ENCODE measurements at places on chromosomes 5 and 9.

- DNase-seq = no peak
Observed at GRCh38 chr9:2787065-2787464, 56.8 kb downstream of the PUM3 start.

DNA sequence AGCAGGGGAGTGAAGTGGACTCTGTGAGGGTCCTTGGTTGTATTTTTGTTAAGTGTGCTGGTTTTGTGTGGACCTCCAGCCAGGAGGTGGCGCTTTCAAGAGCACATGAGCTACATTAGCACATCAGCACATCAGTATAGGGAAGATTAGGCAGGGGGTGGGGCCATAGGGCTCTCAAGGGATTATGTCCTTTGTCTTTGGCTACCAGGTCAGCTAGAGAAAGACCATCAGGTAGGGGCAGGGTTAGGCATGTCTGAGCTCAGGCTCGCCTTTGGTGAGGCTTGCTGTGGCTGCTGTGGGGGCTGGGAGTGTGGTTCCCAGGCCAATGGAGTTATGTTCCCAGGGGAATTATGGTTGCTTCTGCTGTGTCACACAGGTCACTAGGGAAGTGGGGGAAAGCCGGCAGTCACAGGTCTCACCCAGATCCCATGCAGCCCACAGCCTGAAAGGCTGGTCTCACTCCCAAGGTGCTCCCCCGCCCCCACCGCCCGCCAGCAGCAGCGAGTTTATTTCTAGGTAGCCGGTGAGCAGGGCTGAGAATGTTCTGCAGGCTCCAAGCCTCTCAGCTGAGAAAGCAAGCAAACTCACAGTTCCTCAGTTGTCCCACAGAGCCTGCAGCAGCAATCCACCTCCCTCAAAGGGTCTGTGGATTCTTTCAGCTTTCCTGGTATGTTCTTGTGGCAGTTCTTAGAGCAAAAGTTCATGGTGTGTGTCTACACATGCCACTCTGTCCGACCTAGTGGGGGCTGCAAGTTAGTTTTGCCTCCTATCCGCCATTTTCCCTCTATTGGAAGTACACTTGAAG is 13.7 kb downstream of the OR1J1 start:
- no peak for DNase-seq

DNA sequence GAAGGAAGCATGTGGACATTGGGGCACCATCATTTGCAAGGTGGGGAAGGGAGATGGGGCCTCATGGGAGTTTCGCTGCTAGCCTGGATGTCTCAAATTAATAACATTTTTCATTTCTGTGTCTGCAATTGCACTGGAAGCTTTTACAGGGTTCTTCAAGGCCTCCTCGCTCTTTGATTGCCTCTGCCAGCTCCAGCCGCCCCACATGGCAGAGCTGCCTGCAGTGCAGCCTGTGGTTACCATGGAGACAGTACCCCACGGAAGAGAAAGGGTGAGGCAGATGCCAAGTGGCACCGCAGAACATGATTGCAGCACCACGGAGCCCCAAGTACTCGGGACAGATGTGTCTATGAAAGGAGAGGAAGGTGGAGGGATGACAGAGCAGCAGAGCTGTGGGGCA is 25.4 kb downstream of the CTNND2 start:
- DNase-seq = no peak

DNA sequence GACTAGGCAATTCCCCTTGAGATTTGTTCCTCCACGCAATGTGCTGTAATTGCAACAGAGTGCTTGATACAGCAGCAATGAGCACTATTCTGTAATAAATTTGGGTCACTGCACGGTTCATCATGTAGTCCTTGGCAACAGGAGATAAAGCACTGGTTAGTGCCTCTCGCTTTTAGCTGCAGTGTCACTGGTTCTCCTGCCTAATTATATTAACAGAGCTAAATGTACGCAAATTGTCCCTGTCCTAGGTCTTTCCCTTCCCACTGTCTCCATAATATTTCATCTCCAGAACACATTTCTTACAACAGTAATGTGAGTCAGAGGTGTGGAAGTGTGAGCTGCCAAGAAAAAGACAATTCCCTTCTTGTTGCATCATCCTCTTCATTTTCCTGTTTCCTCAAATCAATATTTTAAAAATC is 553.1 kb downstream of the ZNF608 start:
- no peak for DNase-seq

GRCh38 chr5:169764018-169764378 is 126.9 kb downstream of the DOCK2 start:
- no peak for DNase-seq

DNA sequence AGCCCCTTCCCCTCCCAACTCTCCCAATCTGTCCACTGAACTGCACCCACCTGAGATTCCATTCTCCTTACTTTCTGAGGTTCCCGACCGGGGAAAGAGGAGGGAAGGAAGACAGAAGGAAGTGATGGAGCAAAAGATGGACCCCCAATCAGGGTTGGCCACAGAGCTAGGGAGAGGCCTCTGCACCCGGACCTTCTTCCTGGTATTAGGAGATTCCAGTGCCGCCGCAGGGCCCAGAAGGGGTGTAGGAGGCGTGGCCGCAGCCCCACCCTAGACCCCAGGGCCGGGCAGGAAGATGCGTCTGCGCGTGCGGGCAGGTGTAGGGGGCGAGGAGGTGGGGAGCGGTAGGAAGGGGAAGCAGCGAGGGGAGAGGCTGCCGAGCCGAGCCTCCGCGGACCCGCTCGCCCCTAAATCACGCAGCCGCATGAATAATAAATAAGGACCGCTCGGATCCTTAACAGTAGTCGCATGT is 104.2 kb upstream of the MVB12B start:
- no peak for DNase-seq

DNA sequence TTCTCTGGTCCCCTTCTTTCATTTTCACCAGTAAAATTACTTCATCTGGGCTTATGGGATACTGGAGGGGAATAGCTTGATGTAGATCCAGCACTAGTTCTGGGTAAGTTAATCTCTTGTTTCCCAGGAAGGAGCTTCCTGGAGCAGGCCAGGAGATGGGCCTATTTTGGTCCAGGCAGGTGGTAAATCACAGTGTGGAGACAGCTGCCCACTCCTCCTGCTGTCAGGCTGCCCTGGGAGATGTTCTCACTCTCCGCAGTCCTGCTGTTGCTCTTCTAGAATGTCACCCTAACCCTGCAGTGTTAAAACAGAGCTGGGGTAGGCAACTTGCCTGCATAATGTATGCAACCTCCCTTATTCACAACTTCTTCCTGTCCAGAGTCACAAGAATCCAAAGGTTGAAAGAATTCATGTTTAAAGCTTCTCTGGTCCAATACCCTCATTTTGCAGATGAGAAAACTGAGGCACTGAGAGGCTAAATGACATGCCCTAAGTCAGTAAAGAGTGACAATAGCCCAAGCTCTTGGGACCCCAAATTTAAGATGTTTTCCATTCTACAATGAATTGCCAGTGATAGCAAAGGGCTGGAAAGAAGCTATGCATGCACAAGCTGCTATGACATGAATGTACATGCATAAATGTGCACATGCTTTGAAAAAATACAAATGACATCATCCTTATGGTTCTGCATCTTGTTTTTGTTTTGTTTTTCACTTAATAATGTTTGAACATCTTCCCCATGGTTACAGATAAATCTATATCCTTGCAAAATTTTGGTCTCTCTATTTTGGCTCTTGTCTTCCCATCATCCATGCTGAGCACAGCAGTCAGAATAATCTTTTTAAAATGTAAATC is 71.8 kb upstream of the ADRA1B start:
- DNase-seq = no peak

GRCh38 chr9:95516734-95517558 is at the start of gene PTCH1:
PTCH1 (minus strand) TSS chr9:95516971.
- peak; percentile 24 for DNase-seq

DNA sequence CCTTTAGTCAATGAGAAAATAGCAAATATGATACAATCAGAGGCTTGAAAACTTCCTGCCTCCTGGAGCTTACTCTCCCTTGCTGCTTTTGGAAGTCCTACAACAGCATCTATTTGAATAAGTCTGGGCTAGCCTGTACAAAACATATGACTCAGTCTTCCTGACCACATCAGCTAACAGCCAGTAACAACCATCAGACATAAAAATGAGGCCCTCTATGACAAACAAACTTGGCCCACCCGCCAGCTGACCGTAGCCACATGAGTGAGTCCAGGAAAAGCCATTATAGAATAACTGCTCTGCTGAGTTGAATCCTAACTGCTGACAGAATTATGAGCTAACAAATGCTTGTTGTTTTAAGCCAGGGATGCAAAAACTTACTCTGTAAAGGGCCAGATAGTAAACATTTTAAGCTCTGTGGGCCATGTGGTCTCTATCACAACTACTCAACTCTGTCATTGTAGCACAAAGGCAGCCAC is 347.6 kb downstream of the PTPRD start:
- no peak for DNase-seq

- no peak for DNase-seq
Observed at GRCh38 chr9:17624571-17624970, 45.7 kb downstream of the SH3GL2 start.

GRCh38 chr9:18018661-18019060 is 439.8 kb downstream of the SH3GL2 start:
- no peak for DNase-seq

- DNase-seq = no peak
Observed at GRCh38 chr9:35814106-35814840, 569 bp downstream of the HINT2 start.

- no peak for DNase-seq
Observed at GRCh38 chr9:123234853-123235252, 33.5 kb downstream of the STRBP start.

DNA sequence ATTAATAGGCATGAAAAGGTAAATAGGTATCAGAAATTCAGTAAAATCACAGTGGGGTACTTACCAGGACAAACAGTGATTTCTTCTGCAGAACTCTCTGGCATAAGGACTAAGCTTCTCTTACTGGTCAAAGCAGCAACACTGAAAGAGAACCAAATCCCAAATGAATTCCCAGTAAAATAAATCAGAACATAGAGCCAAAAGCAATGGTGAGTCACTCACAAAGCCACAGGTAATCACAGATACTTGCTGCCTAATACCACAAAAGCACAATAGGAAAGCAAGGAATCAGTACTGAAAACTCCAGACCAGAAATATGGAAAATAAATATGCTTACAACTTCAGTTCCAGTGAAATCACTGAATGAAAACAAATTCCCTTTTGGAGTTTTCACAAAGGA is 50.7 kb downstream of the UIMC1 start:
- DNase-seq = no peak

DNA sequence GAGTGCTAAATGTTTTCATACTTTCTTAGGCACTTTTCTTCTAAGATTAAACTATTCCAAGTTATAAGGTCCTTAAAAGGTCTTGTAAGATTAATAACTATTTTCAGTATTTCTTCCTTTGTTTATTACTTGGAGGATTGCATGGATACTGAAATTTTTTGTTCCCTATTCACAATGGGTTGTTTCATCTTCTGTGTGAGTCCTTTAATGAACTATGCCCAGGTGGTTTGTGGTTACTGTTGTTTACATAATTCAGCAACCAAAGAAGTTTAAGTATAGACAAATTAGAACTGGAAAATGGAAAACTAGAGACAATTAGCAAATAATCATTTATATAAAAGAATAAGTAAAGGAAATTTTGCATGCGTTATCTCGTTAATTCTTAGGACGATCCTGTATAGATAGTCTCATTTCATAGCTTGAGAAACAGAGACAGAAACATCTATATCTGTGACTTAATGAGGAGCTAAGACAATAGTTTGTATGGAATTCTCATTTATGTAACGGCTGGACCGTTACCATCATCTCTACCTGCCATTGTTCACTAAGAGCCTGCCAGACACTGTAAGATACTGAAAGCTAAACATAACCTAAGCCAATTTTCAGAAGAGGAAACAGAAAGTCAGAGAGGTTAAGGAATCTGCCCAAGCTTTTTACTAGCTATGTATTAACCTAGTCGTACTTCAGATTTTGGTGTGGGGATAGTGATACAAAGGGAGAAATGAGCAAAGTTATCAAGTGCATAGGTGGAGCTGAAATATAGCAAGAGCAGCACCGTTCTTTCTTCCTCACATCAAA is 148.2 kb downstream of the PAM start:
- DNase-seq = no peak

GRCh38 chr5:83632874-83633273 is 87.8 kb downstream of the HAPLN1 start:
- no peak for DNase-seq

DNA sequence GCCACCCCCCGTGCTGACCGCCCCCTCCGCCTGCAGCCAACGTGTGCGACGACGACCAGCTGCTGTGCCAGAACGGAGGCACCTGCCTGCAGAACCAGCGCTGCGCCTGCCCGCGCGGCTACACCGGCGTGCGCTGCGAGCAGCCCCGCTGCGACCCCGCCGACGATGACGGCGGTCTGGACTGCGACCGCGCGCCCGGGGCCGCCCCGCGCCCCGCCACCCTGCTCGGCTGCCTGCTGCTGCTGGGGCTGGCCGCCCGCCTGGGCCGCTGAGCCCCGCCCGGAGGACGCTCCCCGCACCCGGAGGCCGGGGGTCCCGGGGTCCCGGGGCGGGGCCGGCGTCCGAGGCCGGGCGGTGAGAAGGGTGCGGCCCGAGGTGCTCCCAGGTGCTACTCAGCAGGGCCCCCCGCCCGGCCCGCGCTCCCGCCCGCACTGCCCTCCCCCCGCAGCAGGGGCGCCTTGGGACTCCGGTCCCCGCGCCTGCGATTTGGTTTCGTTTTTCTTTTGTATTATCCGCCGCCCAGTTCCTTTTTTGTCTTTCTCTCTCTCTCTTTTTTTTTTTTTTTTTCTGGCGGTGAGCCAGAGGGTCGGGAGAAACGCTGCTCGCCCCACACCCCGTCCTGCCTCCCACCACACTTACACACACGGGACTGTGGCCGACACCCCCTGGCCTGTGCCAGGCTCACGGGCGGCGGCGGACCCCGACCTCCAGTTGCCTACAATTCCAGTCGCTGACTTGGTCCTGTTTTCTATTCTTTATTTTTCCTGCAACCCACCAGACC is 80.2 kb downstream of the NTNG2 start:
- DNase-seq = peak; percentile 42

- DNase-seq = no peak
Observed at GRCh38 chr5:145811834-145812625, 23.1 kb downstream of the PRELID2 start.

DNA sequence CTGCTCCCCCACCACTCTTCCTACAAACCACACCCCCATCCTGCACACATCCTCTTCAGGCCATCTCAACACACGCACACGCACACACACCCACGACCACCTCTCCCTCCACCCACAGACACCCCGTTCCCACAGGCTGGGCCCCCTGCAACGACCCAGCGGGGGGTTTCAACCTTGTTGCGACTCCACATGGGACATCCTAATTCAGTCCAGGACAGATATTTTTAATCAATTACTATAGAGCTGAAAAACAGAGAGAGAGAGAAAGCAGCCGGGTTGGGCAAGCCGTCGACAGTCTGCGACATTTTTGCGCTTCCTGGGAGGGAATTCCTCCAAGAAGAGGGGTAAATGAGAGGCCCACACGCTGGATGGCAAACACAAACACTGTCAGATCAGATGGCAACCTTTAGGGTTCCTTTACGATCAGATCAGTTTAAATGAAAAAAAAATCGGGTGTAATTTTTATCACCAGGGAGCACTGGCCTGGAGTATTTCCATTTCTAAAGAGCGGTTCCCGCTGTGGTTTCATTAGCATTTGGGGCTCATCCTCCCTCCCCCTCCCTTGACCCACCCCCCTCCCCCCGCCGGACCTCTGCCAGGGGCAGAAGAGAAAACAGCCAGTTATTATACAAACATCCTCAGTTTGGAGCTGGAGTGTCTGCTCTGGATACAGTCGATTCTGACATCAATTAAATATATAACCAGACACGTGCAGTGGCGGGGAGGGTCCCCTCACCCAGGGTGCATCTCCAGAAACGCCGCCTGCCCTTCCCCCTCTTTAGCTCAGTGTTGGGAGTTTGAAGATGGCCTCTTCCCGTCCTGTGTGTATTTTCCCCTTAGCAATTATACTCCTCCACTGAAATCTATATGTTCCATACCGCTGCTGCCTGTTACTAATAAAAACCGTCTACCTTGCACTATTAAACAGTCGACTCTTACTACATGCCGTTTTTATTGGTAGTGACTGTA is 2.3 kb upstream of the IRX2 start:
- no peak for DNase-seq

All from T-helper 9 cell (primary cell).